ENCODE measurements at places on chromosomes 5 and 9.

DNA sequence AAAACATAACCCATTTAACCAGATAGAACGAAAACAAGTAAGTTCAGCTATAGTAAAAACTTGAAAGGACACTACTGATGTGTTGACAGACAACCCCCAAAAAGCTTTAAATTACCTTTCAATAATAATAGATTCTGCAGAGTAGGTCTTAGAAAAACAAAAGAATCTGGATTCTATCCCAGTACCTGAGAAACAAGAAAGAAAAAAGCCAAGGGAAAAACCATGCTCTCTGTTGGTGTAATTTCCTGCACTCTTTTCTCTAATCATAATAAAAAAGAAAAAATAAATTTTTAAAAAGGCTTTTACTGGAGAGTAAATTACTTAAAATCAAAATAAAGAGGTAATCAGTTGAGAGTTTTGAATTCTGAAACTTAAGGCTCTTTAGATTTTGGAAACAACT is 1090.4 kb downstream of the PTPRD start:
- H3K4me3 ChIP-seq: no peak overlapping the region
- no peak overlapping the region for H3K27ac ChIP-seq
- no peak for DNase-seq

- H3K27me3 ChIP-seq: peaks cover 12% of the 10 kb centered on the region
- no peak overlapping the region for H3K27ac ChIP-seq
- no peaks in the 10 kb centered on the region for H3K4me1 ChIP-seq
- H3K36me3 ChIP-seq: no peaks in the 10 kb centered on the region
- no peak for DNase-seq
Observed at GRCh38 chr5:118533156-118533555, 455.2 kb downstream of the DTWD2 start.

DNA sequence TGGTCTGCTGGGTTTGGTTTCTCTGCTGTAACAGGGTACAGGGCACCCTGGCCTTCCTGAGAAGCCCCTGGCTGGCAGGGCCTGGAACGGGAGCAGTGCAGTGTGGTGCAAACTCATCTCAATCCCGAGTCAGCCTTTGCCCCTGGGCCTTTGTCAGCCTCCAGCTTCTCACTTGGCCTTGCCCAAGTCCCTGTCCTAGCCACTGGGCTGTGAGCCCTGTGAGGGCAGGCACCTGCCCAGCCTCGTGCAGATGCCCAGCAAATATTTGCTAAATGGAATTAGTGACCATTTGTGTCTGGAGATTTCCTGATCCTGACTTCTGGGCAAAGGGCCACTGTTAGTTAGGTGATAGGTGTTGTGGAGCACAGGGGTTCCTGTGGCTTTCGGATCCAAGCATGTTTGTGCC is 13.0 kb downstream of the RGS3 start:
- no peaks in the 10 kb centered on the region for H3K27me3 ChIP-seq
- H3K36me3 ChIP-seq: peaks cover 13% of the 10 kb centered on the region
- no peaks in the 10 kb centered on the region for H3K4me1 ChIP-seq
- H3K27ac ChIP-seq: no peak overlapping the region

- no peaks in the 10 kb centered on the region for H3K36me3 ChIP-seq
- H3K27ac ChIP-seq: no peak overlapping the region
- no peak for DNase-seq
- H3K4me1 ChIP-seq: peaks cover 15% of the 10 kb centered on the region
- no peaks in the 10 kb centered on the region for H3K27me3 ChIP-seq
Observed at GRCh38 chr9:135134268-135135022, 47.0 kb downstream of the OLFM1 start.

DNA sequence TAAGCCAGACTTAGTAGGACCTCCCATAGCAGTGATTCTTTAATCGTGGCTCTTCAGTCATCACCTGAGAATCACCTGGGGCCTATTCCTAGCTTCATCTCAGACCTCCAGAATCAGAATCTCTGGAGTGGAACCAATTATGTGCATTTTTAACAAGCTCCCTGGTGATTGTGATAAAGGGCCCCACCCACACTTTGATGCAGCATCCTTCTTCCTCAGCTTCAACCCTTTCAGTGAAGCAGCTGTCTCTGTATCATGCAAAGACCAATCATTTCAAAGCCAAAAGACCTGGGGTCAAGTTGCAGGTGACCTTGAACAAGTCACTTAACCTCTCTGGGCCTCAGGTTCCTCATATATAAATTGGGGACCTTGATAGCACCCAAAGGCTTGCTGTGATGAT is 17.1 kb downstream of the FBXO10 start:
- H3K4me3 ChIP-seq: no peak overlapping the region
- H3K27ac ChIP-seq: no peak overlapping the region
- no peaks in the 10 kb centered on the region for H3K27me3 ChIP-seq
- DNase-seq: no peak
- no peaks in the 10 kb centered on the region for H3K36me3 ChIP-seq

DNA sequence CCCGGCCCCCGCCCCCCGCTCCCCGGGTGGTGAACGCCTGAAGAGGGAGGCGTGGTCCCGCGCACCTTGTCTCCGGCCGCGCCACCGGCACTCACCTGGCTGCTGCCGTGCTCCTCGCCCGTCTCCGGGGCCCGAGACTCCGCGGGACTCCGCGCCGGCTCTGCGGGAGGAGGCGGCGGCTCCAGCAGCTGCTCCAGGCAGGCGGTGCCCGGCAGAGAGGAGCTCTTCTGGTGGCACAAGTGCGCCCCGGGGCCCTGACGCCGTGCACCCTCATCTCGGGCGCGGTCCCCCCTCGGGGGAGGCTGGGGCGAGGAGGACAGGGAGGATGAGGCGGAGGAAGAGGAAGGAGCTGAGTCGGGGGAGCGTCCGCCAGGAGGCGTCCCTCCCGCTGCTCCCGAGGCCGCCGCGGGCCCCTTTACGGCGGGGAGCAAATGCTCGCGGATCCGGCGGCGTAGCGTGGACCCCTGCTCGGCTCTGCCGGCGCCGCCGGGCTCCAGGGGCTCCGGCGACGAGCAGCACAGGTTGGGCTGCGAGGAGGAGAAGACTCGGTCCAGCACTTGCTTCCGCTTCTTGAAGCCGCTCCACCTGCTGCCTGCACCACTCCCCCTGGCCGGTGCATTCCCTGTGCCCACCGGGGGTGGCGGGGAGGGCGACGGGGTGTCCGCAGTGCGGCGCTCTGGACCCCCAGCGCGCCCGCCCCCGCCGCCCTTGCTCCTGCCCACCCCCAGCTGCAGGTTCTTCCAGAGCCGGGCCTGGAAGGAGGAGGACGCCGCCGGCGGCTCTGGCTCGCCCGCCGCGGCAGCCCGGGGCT is 928 bp downstream of the MCTP1 start:
- H3K36me3 ChIP-seq: no peaks in the 10 kb centered on the region
- no peaks in the 10 kb centered on the region for H3K27me3 ChIP-seq
- H3K27ac ChIP-seq: no peak overlapping the region
- H3K4me1 ChIP-seq: peaks cover 25% of the 10 kb centered on the region

- no peaks in the 10 kb centered on the region for H3K4me1 ChIP-seq
- DNase-seq: no peak
- H3K27me3 ChIP-seq: no peaks in the 10 kb centered on the region
Observed at GRCh38 chr9:111463048-111463447, 21.1 kb downstream of the ECPAS start.

DNA sequence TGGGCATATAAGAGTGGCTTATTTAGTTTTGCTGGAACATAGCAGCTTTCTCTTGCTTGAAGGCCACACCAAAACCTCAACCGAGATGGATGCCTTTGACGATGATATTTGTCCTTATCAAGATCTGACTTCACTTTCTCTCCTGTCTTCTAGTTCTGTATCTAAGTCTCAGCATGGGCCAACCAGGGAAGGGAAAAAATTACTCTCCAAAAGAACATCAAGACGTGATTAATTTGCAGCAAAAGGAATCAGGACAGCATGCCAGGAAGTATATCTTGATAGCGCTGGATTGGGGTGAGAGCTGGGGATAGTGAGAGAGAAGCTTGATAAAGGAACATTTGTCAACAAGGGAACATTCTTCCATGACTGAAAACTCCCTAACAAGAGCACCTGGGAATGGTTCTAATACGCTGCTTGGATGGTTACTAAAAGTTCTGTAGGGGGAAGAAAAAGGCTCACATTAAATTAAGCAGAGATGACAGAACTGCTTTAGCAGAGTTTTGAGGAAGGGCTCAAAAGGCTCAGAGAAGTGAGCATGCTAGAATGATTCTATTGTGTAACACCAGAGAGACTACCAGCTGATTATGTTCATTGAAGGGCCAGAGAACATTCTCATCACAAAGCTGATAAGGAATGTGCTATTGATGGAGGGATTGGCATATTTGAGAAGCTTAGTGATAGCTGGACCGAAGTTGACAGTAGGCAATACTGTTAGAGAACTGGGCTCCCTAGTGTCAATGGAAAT is 21.6 kb upstream of the ANXA1 start:
- peaks cover 27% of the 10 kb centered on the region for H3K4me1 ChIP-seq
- H3K36me3 ChIP-seq: no peaks in the 10 kb centered on the region
- no peak overlapping the region for H3K27ac ChIP-seq
- H3K27me3 ChIP-seq: no peaks in the 10 kb centered on the region

DNA sequence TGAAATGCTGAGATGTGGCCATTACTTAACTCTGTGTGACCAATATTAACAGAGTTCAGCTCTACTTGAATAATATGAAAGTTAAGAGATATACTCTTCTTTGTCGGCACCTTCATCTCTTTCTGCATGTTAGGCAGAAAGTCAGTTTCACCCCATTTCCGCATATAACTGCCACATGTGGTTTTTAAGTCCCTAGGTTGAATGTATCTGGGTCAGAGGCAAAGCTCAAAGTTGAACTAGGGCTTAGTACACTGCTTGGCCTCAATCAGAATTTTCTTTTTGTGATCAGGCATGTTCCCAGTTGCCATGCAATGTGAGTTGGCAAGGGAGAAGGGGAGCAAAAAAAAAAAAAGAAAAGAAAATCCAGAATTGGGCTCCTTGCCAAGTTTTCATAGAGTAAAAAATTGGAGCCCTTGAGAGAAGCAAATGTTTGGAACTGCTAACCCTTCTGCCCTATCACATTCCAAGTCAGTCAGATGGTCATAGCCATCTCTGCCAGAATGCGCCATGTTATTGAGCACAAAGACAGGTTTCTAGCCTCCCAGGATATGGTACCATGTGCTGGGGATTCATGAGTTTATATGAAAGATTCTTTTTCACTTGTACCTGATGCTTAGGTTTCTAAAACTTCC is 251.2 kb upstream of the RORB start:
- H3K36me3 ChIP-seq: no peaks in the 10 kb centered on the region
- H3K4me3 ChIP-seq: no peak overlapping the region
- H3K27ac ChIP-seq: no peak overlapping the region
- H3K4me1 ChIP-seq: no peaks in the 10 kb centered on the region
- no peaks in the 10 kb centered on the region for H3K27me3 ChIP-seq

- DNase-seq: no peak
- no peak overlapping the region for H3K4me3 ChIP-seq
- no peaks in the 10 kb centered on the region for H3K36me3 ChIP-seq
- H3K27ac ChIP-seq: no peak overlapping the region
- no peaks in the 10 kb centered on the region for H3K4me1 ChIP-seq
- H3K27me3 ChIP-seq: no peaks in the 10 kb centered on the region
Observed at GRCh38 chr9:18747595-18747994, 273.6 kb downstream of the ADAMTSL1 start.

DNA sequence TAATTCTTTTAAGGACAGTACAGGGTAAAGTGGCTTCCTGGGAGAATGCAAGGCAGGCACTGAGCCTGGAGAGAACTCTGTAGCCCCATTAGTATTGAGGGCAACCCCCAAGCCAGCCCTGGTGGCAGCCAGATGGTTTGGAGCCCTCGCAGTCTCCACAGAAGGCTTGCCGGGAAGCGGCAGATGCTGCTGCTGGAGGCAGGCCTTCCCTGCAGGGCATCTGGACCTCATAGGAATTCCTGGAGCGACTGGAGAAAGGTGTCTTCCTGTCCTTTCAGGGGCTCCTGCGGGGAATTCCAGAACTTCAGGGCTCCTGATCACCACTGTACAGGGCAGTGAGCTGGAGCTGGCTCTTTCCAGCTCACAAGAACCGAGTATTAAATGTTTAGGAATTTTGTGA is 167.5 kb downstream of the INSYN2B start:
- no peak overlapping the region for H3K27ac ChIP-seq
- no peak overlapping the region for H3K4me3 ChIP-seq
- peaks cover 15% of the 10 kb centered on the region for H3K27me3 ChIP-seq
- no peak for DNase-seq
- no peaks in the 10 kb centered on the region for H3K36me3 ChIP-seq

DNA sequence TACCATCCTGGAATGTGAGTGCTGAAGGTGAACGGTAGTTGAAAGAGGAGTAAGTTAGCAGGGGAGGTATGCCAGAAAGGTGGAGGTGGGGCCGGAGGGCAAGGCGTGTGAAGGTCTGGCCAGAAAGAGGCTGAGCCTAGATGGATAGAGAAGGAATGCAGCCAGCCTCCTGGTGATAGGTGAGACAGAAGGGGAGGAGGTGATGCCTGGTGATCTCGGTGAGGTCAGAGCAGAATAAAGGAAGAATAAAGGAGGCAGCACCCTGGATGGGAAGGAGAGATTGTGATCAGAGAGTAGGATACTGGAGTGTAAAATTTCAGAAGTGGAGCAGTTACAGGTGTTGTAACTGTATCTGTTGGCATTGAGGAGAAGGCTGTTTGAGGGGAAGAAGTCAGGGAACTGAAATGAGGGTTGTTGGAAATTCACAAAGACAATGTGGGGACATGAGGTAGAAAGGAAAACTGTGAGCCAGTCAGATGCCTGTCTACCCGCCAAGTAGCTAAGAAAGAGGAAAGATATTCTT is 2.0 kb downstream of the GNG10 start:
- no peaks in the 10 kb centered on the region for H3K27me3 ChIP-seq
- H3K4me3 ChIP-seq: no peak overlapping the region
- no peak for DNase-seq
- H3K36me3 ChIP-seq: peaks cover 3% of the 10 kb centered on the region
- peaks cover 16% of the 10 kb centered on the region for H3K4me1 ChIP-seq

- no peaks in the 10 kb centered on the region for H3K36me3 ChIP-seq
- H3K27me3 ChIP-seq: no peaks in the 10 kb centered on the region
- no peak overlapping the region for H3K4me3 ChIP-seq
- H3K27ac ChIP-seq: no peak overlapping the region
- no peak for DNase-seq
- no peaks in the 10 kb centered on the region for H3K4me1 ChIP-seq
Observed at GRCh38 chr5:54148067-54148845, 162.1 kb downstream of the ARL15 start.

- H3K27ac ChIP-seq: no peak overlapping the region
- H3K4me3 ChIP-seq: no peak overlapping the region
- H3K27me3 ChIP-seq: no peaks in the 10 kb centered on the region
- peaks cover 13% of the 10 kb centered on the region for H3K4me1 ChIP-seq
- DNase-seq: no peak
Observed at GRCh38 chr9:129746092-129746777, 6.6 kb downstream of the PTGES start.

DNA sequence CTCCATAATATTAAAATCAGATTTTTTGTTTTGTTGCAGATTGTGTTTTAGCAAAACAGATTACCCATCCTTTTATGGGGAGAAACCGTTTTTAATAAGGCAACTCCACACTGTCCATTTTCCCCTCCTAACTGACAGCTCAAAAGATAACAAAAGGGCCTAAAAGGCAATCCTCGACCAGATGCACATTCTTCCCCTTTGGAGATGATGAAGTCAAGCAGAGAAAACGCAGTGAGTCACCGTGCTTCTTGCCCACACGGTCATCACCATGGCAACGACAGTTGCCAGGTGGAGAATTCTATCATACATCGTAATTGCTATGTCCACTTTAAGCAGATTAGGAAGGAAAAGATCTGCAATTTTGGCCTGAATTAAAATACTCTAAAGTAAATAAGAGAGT is 96.4 kb downstream of the DIRAS2 start:
- no peak overlapping the region for H3K27ac ChIP-seq
- H3K27me3 ChIP-seq: no peaks in the 10 kb centered on the region
- H3K36me3 ChIP-seq: no peaks in the 10 kb centered on the region
- H3K4me1 ChIP-seq: no peaks in the 10 kb centered on the region
- H3K4me3 ChIP-seq: no peak overlapping the region

Measured in HCT116 (cell line).